Activated CD8-positive, alpha-beta memory T cell treated with anti-CD3 and anti-CD28 coated beads, Interleukin-2, amount 50 U/mL, for 48 hours (primary cell): ENCODE measurements at places on chromosomes 13 and 19.
A peak's percentile ranks its signal among the peaks of the same experiment; 100 is the strongest.

DNA sequence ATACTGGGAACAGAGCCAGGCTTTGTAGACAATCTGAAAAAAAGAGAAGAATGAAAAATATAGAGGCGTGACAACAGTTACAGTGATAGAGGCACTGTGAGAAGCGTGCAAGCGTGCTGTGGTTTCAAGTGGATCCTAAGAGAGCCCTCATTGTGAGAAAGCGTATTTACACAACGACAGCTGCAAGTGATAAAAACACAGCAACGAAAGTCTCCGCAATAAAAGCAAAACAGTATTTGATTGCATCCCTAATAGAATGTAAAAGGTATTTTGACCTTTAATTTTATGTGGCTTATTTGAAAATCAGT is 642.7 kb upstream of the ARGLU1 start:
- DNase-seq = no peak

DNA sequence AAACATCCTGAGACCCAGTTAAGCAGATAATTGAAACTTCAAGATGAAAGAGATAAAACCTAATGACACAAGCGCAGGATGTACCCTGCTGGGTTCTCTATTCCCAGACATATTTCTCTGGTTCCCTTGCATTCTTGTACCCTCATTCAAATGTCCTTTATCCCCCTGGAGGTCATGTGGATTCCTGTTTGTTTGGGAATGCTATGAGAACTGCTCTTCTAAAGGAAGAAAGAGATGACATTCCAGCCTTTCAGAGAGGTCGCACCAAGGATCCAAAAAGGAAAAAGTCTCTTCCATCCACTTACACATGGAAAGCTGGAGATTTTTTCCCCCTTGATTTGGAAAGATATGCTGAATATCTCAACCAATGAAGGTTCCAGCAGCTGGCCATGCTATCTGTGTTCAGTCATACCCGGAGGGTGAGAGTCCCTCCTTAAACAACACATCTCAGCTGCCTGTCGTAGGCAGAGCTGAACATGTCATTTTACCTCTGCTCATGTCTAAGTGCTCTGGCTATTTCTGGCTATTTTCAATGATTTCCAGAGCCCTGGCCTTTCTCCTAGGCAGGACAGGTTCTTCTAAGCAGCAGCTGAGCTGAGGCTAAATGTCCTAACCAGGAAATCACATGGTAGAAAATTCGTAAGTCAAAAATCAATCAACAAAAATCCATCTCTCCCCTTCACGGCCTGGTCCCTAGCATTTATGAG is 52.5 kb downstream of the C13orf42 start:
- DNase-seq = no peak

DNA sequence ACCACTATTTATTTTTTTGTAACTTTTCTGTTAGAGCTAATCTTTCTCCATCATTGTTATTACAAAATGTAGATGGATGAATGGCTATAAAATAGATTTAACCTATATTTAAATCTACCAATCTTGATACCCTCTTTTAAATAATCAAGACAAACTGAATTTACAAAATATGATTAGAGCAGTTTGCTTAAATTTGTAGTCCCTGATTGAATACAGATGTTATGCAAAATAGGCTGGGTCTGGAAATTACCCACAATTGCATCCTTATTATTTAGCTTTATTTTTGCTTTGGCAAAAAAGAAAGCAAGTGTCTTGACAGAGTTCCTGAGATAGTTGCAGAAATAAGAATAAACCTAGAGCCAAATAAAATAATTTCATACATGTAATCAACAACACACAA is 352.8 kb downstream of the KLF12 start:
- DNase-seq = no peak

DNA sequence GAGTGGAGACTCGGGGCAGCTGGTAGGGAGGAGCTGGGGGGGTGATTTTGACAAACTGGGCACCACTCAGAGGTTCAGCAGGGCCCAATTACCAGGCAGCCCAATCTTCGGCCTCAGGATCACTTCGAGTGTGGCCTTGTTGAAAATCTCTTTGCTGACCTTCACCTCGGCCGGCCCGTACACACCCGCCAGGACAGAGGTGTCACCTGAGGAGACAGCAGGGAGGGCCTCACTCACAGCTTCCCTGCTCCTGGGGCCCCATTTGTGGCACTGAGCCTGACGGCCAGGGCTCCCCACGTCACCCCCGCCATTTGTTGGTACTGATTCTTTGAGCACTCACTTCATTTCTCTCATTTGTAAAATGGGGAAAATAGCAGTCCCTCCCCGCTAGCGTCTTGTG is 4.4 kb downstream of the EXOSC5 start:
- DNase-seq = no peak

GRCh38 chr13:23288564-23288963 is 107.8 kb downstream of the SGCG start:
- no peak for DNase-seq

- DNase-seq = no peak
Measured at GRCh38 chr13:32587811-32588170, 1.5 kb downstream of the PDS5B start.

DNA sequence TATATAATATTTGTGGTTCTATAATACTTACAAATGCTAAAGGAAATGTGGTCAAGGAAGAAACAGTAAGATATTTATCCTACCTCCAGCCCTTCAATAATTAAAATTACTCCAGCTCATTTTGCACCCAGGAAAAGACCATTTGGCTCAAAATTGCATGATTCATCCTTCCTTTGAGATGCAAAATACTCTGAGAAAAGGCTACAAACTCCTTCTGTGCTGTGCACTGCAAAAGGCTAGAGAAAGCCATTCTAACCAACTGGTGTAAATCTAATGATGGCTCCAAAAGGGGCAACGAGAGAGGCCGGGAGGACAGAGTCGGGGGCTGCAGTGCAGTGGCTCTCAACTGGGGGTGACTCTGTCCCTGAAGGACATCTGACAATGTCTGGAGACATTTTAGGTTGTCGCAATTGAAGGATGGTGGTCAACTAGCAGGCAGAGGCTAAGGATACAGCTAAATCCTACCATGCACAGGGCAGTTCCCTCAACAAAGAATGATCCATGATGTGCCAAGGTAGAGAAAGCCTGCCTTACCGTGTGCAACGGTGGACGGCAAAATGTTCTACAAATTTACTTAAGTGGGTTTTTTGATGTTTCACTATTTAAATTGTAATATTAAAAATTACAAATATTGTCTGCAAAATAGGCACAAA is 32.6 kb downstream of the SLC7A1 start:
- no peak for DNase-seq

DNA sequence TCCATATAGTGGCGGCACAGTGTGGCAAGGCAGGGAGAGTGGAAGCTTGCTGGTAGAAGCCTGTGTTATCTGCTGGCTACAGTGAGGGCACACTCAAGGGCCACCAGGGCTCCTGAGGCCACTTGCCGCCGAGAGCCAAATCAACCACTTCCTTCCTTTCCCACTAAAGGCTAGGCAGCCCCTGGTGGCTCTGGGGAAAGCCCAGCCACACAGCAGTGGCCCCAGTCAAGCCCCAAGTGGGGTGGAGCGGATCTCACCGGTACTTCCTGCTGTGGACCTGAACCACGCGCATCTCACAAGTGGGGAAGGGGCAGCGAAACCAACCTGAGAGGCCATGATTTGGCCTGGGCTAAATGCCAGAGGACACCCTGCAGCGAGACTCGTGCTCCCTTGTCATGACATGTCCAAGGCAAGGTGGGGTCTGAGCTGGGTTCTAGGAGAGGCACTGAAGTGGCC is 21.9 kb upstream of the SLC35E1 start:
- peak; percentile 65 for DNase-seq

- DNase-seq = no peak
Measured at GRCh38 chr19:43409415-43409814, 5.3 kb upstream of the TEX101 start.

- no peak for DNase-seq
Measured at GRCh38 chr13:62747629-62748028, 1332.0 kb upstream of the PCDH20 start.

DNA sequence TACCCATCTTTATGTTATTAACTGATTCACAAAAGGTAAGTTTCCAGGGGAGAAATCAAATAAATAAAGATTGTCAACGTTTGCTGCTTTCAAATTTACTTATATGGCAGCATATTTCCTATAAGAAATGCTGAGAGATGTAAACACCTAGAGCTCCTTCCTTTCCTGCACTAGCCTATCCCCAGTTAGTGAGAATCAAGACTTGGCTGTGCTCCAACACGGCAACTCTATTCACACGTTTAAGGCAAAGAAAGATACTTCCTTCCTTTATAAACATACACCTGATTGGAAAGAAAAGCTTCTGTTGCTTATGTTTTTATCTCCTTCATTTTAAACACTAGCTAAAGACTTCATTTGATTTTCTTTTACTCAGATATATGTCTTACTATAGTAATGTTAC is 107.0 kb downstream of the PCDH9 start:
- no peak for DNase-seq

- DNase-seq = peak; percentile 75
Measured at GRCh38 chr13:98664047-98664446, 87.1 kb upstream of the STK24 start.

DNA sequence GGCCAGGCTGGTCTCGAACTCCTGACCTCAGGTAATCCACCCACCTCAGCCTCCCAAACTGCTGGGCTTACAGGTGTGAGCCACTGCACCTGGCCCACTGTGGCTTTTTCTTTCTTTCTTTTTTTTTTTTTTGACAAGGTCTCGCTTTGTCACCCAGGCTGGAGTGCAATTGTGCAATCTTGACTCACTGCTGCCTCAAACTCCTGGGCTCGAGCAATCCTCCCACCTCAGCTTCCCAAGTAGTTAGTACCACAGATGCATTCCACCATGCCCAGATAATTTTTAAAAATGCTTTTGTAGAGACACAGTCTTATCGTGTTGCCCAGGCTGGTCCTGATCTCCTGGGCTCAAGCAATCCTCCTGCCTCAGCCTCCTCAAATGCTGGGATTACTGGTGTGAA is 12.1 kb upstream of the FCGBP start:
- peak; percentile 40 for DNase-seq

DNA sequence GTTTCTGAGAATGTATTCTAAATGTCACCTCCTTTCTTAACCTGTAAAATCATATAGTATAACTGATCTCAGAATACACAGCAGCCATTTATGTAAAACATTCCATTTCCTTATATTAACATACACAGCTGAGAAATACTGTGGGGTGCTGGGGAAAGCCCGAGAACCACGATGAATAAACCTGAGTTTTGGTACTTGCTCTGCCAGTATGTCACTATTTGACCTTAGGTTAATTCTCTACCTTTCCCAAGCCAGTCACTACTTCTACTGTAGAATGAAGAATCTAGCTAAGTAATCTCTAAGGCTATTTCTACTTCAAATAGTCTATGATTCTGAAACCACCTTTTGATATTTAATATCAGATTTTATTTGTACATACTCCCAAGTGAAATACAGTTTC is 173.7 kb downstream of the TBC1D4 start:
- no peak for DNase-seq

GRCh38 chr19:46544651-46545050 is 49.0 kb upstream of the PNMA8B start:
- no peak for DNase-seq

- no peak for DNase-seq
Measured at GRCh38 chr19:18855647-18856384, 24.1 kb downstream of the UPF1 start.
